Activated T-helper 17 cell treated with anti-CD3 and anti-CD28 coated beads, Interleukin-2, amount 50 U/mL, for 72 hours (primary cell): ENCODE measurements at places on chromosomes 11 and 22.
A peak's percentile ranks its signal among the peaks of the same experiment; 100 is the strongest.

DNA sequence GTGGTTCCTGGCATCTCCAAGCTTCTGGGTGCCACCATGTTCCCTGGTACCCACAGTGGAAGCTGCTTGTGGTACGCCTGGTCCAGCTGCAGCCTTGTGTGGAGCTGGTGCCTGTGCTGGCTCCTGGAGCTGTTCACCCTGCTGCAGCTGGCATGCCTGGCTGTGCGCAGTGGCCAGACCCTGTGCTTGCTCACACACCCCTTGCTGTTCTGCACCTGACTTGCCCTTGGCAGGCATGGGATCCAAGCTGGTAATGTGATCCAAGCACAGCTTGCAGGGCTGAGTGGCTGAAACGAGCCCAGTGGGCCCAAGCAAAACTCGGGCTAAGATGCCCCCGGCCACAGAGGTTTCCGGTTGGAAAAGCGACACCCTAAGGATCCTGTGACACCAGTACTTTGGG, 104.7 kb upstream of the CLMP start:
- ATAC-seq = no peak

DNA sequence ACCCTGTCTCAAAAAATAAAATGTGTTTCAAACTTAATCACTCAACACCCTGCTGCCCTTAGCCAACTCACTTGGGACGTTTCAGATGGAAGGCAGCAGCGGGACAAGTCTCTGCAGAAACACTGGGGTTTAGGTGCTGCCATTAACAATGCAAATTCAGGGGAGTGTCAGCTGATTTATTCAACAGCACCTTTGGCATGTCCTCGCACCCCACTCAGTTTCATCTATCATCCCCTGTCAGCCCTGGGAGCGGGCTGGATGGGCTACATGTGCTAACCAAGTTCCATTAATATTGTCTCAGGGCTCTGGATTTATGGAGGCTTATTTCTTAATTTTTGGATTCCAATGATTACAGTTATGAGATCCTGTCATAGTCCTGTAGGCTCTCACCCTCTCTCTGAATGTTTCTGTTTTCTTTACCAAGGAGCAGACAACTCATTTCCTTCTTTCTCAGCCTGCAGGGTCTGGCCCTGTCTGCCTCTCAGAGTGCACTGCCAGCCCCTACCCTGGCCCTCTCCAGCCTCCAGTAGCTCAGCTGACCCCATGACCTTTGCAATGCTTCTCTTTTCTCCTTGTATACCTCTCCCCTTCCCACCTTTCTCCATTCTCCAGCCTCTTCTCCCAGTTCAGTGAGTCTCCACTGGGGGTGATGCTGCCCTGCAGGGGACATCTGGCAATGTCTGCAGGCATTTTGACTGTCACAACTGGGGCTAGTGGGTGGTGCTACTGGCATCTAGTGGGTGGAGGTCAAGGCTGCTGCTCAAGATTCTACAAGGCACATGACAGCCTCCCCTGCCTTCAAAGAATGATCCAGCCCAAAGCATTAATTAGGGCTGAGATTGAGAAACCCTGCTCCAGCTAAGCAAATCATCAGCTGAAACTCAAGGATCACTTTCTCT, 79.0 kb downstream of the APIP start:
- no peak for ATAC-seq

DNA sequence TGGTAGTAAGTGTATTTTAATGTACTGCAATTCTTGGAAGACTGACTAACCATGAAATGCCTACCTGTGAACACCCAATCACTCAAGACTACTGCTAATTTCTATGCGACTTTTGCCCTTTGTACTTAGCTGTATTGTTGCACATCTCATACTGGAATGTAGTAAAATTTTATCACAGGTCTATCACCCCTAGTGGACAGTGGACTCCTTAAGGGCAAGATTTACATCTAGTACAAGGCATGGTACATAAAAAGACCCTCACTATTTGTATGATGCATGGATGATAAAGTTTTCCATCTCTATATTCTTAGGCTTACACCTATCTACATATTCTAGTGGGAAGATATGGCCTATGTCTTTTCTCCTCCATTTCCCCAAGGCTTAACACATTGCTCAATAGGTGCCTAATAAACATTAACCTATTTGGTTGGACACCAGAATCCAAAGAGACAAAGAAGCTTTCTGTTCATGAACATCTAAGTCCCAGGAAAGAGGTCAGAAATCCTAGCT, 26.1 kb downstream of the SERGEF start:
- ATAC-seq = no peak

DNA sequence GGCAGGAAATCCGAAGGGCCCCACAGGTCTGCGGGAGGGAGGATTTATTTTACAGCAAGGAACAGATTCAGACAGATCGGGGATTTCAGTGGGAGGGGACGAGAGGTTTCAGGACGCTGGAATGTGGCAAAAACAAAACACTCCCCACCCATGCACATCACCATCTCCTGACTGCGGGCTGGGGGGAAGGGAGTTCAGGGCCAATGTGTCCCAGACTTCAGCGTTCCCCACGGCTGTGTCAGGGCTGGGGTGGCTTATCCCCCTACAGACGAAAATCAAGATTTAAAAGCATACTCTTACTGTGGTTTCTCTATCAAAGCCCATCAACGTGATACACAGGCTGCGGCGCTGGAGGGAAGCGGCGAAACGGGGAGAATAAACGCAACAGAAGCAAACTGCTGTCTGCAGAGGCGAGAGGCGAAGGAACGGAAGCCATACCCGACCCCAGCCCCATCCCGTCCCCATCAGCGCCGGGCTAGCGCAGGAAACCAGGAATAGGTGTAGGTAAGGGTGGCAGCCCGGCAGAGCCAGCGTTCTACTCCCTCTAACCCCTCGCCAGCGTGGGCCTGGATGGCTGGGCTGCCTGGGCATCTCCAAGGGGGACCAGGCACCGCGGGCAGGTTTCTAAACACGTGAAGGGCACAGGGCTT, 2.7 kb downstream of the TENM4 start:
- no peak for ATAC-seq

DNA sequence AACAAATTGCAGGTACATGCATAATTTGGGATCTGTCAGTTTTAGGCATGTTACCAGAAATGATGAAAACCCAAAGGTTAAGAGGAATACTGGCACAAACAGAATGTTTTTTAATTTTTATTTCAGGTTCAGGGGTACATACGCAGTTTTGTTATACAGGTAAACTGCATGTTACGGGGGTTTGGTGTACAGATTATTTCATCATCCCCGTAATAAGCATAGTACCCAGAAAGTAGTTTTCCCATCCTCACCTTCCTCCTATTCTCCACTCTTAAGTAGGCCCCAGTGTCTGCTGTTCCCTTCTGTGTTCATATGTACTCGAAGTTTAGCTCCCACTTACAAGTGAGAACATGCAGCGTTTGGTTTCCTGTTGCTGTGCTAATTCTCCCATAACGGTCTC, 33.0 kb downstream of the PI4KA start:
- ATAC-seq = no peak

DNA sequence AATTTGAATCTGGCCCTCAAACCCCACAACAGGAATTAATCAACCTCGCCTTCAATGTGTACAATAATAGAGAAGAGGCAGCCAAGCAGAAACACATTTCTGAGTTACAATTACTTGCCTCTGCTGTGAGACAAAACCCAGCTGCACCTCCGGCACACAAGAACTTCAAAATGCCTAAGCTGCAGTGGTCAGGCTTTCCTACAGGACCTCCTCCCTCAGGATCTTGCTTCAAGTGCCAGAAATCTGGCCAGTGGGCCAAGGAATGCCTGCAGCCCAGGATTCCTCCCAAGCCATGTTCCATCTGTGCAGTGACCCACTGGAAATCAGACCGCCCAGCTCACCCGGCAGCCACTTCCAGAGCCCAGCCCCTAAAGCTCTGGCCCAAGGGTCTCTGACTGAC, 3.4 kb upstream of the NDUFC2 start:
- ATAC-seq = no peak

DNA sequence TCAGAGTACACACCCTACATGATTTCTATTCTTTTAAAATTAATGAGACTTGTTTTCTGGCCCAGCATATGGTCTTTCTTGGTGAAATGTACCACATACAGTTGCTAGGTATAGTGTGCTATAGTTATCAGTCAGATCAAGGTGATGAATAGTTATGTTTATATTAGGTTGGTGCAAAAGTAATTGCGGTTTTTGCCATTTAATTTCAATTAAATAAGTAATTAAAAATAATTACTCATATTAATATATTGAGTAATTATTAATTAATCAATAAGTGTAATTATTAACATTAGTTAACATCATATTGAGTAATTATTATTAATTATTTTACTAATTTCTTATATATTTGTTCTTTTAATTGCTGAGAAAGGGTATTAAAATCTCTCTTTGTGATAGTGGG, 56.1 kb downstream of the MYEOV start:
- ATAC-seq = no peak

- no peak for ATAC-seq
These were observed 633.8 kb downstream of the DLG2 start for GRCh38 chr11:84993386-84993785.

- no peak for ATAC-seq
These were observed 90.4 kb downstream of the GRIA4 start for GRCh38 chr11:105700271-105700670.

DNA sequence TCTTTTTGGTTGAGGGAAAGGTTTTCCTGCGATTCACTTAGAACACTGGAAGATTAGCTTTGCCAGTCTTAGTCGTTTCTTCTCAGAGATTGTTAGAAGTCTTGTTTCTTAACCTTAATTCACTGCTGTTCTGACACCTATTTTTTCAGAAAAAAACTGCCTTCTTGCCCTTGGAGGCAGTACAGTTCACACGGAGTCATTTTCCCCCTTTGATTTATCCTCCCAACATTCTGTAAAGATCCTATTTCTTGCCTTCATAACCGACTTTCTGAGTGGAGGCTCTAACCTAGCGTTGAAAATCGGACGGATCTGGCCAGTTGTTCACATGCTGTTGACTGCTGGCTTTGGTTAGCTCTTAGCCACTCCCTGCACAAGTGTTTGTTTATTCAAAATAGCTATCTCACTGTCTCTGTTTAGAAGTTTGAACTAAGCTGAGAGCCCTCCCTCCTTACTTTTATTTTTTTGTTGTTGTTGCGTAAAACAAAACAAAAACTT, 737 bp downstream of the BCL2L13 start:
- ATAC-seq = no peak

- peak; percentile 51 for ATAC-seq
These were observed 3.9 kb upstream of the ABCG4 start for GRCh38 chr11:119144825-119145486.

GRCh38 chr11:92340839-92341238, 116.2 kb downstream of the FAT3 start:
- no peak for ATAC-seq

DNA sequence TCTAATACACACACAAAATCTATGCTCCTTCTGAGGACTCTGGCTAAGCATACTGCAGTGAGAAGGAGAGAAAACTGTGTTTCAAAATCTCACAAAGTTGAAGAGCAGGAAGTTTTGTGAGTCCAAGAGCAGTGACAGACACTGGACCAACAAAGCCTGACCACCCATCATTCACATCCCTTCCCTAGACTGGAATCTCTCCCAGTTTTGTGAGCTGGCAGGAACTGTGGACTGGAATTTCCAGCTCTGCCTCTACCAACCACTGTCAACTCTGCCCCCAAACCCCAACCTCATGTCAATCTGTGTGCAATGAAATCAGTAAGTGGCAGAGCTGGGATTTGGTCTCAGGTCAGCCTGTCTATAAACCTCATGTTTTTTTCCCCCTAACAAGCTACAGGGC, 112.6 kb downstream of the ARL14EP start:
- ATAC-seq = no peak

- no peak for ATAC-seq
These were observed 56.1 kb downstream of the AASDHPPT start for GRCh38 chr11:106133529-106133928.

DNA sequence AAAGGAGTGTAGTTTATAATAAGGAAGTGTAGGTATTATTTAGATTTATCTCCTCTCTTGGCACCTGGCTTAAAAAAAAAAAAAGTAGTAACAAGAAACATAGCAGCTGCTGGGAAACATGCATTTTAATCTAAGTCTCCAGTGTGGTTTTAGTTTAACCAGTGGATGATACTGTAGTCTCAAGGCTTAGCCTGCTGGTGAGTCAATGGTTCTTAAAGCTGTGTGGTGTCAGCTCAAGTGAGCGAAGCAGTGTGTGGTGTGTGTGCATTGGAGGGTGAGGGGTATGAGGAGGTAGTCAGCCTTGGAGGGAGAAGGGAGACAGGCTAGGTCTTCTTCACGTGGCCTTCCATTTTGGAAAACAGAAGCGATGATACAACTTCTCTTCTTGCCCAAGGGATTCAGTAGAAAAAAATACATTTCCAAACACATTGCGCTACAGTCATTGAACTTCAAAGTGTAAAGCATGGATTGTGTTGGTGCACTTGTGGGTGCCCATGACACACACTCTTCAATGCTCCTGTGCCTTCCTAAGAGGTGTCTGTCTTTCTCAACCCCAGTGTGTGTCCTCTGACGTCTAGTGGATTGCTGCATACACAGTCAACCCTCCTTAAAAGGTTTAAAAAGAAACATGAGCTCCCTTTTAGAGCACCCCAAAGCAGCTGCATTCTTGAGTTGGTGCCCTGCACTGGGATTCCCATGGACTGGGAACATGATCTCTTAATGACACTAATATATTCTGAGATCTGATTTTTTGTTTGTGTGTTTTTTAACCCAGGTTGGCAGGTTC, 40.1 kb downstream of the ZBTB16 start:
- ATAC-seq = peak; percentile 83

DNA sequence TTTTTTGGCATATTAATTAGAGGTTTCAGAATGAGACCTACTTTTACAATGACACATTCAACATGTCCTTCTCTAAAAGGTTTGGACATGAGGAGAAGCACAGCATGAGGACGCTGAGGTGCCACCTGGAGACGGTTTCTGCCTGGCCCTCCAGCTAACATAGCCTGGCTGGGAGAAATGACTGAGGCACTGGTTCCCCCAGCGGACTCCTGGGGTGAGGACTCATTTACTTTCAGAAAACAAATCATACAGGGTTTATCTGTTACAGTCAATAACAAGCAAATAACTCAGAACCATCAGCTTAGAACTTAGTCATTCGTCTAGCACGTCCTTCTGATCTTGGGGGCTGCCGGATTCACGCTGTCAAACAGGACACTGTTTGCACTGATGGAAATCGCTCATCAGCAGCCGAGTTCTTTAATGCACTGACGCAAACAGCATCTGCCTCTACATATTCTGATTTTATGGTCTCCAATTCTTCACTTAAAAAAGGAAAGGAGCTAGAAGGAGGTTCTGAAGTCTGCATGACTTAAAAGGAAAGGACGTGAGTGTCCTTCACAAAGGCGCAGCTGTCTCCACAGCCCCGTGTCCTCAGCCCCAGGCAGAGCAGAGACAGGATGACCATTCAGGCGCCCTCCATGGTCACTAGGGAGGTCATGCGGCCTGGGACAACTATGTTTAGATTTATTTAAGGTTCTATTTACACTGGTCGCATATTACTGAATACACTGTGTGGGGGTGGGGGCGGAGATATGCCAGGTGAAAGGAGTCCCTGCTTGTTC, 44.2 kb downstream of the CERK start:
- ATAC-seq = peak; percentile 18

GRCh38 chr11:1479678-1480118, 6.9 kb downstream of the MOB2 start:
- ATAC-seq = no peak

- ATAC-seq = no peak
These were observed 17.3 kb downstream of the TOLLIP start for GRCh38 chr11:1292018-1292643.
